IPS DF 6.9 (cell line): ENCODE measurements at places on chromosomes 6 and 20.

DNA sequence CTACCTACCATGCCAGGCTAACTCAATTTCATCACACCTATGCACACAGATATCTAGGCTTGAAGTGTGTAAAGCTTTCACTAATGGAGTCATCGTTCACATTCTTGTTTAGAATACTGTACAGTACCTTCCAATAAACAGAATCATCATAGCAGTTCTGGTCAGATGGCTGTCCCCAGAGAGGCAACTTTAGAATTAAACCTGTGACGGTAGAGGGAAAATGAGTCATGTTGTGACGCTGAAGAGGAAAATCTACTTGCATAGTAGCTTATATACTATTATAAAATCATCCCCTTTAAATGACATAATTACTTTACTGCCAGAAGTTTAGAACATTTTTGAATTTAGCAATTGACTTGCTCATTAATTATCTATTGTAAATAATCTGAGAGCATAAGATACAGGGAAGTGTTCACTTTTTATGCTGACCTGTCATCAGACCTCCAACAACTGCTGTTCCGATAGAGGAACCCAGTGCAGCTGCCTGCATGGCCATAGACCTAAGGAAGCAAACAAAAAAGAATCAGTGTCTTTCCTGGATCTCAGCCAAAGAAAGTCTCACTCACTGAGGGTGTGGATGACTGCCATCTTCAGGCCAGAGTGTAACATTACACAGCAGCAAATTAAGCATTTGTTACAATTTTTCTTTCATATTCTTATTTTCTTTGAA, 29.8 kb downstream of the RHAG start:
- peak; percentile 54 for DNase-seq

GRCh38 chr6:145809211-145809610, 5.4 kb downstream of the FBXO30 start:
- DNase-seq: no peak

DNA sequence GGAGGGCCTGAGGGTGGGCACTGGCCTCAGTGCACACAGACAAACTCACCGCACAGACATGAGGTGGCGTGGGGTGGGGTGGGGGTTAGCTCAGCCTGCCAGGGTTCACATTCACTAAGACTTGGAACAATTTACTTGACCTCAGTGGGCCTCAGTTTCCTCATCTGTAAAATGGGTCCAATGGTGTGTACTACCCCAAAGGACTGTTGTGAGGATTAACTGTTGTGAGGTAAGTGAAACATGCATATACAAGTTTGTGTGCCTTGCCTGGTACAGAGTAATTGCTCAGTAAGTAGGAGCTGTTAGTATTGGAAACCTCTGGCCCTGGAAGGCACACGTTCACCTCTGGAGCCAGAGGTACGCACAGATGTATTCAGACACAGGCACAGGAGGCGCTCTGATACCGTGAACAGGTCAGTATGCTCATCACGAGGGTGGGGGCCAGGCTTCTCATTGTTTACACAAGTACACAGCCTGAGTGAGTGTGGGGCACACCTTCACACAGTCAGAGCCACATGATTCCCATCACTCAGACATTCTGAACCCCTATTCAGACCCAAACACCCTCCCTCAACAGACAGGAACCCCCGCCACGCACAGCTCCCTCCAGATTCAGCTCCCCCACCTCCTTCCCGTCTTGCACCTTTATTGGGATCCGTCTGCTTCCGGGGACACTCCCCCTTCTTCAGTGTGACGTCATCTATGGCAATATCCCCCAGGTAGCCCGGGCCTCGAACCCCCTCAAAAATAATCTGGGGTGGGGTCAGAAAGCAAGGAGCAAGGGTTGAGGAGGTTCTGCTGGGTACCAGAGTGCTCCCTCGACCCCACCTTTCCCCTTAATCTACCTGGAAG, 59.9 kb downstream of the MDGA1 start:
- no peak for DNase-seq

GRCh38 chr6:138655828-138656227, 117.7 kb upstream of the CCDC28A start:
- no peak for DNase-seq

- no peak for DNase-seq
Measured at GRCh38 chr6:125149256-125150144, 4.1 kb upstream of the TPD52L1 start.

- no peak for DNase-seq
Measured at GRCh38 chr6:12058172-12058961, 46.3 kb downstream of the HIVEP1 start.

- DNase-seq: no peak
Measured at GRCh38 chr20:2671977-2672376, 8.0 kb upstream of the IDH3B start.

GRCh38 chr20:19833395-19833794, 75.3 kb downstream of the RIN2 start:
- no peak for DNase-seq

- peak; percentile 4 for DNase-seq
Measured at GRCh38 chr6:135087403-135087802, 32.8 kb upstream of the HBS1L start.

DNA sequence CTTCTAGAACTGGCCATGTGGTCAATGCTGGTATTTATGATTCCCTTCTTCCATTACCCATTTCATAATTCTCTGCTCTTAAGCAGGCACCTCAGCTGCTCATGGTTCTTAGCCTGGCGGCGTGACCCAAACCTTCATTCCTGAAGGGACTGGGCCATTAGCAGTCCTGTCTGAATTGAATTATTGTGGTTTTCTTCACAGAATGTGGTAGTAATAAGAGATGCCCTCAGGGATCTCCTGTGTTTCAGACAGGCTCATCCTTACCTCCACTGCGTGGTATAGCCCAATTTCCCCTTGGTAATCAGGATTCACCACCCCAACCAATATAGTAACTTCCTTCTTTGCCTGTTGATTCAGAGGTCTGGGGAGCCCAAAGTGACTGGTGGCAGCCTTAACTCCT, 37.6 kb downstream of the PKIB start:
- no peak for DNase-seq

DNA sequence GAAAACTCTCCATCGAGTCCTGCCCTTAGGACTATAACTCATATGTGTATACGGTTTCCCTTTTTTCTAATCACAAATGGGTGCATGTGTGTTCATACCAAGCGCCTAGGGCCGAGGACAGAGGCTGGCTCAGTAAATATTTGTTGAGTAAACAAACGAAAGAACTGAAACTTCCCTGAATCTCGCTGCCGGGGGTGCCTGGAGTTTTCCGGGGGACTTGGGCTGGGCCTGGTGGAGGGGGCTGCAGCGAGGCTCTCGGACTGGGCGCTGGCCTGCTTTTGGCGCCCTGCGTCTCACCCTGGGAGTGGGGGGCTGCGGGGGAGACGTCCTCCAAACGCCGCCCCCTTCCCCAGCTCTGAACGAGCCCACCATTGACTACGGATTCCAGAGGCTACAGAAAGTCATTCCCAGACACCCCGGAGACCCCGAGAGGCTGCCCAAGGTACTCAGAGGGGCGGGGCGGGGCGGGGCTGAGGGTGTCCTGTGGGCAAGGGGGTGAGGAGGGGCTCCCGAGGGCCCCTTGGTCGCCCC, 49.0 kb downstream of the CPXM1 start:
- DNase-seq: no peak

- no peak for DNase-seq
Measured at GRCh38 chr20:2153326-2153725, 51.7 kb downstream of the STK35 start.

DNA sequence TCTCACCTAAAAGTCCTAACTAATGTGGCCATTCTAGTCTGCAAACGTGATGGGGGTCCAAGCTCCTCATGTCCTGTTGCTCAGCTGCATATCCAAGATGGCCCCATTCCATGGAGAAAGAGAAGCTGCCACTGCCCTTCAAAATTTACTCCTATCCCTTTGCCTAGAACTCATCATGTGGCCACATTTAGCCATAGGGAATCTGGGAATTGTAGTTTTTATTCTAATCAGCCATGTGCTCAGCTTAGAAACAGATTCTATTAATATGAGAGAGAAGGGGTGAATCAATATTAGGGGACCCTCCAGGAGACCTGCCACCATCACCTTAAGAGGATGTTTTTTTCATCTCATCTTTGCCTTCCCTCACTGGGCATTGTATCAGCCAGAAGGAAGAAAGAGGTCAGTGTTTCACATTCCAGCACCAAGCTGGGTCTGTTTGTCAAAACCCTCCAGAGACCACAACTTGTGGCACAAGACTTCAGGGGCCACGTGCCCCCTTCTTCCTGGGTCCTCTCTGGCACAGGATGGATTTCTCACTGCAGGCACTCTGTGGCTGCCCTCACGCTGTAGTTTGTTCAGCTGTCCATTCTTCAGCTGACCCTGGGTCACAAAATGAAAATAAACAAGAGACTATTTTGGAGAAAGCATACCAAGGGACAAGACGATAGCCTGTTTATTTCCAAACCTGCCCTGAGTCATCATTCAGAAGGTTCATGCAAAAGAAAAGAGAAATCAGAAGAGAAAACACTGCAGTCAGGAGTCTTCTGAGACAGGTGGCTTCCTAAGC, 172.0 kb downstream of the EYA2 start:
- no peak for DNase-seq

DNA sequence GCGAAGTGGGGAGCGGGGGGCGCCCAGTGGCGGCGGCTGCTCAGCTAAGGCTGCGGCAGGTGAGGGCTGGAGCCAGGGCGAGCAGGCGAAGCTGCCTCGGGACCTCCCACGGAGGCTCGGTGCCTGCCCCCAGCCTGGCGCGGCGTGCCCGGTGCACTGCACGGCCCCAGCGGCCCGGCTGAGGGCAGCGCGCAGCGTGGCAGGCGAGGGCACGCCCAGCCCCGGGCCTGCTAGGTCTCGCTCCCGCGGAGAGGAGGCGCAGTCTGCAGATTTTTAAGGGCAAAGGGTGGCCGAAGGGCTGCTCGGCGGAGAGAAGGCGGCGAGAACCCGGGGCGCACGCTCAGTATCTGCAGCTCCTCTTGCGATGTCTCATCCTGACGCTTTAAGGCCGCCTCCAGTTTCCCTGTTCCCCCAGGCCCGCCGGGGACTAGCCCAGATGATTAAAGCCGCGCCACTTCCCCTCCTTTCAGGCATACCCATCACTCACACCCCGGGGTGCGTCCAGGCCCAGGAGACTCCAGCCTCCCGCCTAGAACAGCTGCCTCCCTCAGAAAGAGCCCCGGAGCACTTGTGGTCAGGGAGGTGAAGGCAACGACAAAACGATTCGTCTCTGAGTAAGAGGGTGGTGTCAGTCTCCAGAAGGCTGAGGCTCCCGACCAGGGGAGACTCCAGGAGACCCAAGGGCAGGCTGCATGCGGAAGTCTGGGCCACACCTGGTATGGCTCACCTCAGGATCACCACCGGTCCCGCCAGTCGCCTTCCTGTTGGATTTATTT, at the start of gene FERMT1:
TSS of gene FERMT1 (minus strand) at position 158 of the 776 bp plus-strand sequence. CDS start 3,476 bp downstream, outside the sequence.
- no peak for DNase-seq

DNA sequence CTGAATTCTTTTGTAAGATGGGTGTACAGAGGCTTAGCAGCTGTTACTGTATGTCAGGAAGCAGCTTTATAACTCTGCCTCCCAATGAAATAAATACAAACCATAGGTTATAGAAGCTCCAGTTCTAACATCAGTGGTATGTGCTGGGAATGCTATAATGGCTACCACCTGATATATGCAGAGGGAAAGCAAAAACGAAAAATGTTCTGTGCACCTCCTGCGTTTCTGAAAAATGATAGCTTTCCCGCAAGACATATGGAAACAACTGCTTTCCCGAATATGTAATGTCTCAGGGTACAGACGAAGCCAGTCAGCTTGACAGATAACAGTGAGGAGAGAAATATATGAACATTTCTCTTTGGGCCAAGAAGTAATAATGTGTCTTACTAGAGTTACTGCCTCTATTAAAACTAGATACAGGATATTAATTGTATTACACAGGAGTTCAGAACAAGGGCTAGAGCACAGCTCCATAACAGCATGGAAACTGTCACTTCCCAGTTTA, 517.0 kb upstream of the NRSN1 start:
- DNase-seq: no peak

GRCh38 chr20:41204304-41205265, 67.2 kb downstream of the PLCG1 start:
- DNase-seq: no peak

DNA sequence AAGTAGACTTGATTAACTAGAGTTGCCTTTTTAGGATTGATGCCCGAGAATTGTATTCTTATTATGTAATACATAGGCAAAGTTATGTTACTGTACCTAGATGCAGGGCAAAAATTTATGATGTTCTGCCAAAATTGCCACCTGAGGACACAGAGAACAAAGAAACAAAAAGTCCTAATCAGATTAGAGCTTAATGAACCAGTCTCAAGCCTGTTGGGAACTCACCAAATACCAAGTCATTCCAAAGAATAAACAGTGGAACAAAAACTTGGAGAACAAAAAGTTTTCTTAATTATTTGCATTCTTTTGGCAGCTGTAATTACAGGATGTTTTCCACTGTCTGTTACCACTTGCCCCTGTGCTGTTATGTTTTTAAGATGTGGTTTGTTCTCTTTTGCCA, 154.7 kb upstream of the SGK1 start:
- no peak for DNase-seq

DNA sequence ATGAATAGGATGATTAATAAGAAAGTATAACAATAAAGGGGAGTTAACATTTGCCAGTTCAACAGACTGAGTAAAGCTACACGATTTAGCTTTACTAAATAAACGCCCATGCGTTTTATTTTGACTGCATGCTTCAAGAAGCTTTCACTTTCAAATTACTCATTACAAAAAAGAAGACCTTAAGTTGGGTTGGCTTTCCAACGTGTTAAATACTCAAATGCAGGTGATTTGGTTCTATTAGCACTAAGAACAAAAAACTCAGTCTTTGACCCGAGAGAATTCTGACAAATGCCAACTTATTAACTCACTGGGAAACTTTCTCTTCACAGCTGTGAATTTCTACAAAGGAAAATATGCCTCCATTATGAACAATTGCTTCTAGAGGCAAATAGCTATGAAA, 24.8 kb downstream of the RNF146 start:
- no peak for DNase-seq

- DNase-seq: no peak
Measured at GRCh38 chr6:158027590-158028285, 46.1 kb downstream of the SYNJ2 start.

DNA sequence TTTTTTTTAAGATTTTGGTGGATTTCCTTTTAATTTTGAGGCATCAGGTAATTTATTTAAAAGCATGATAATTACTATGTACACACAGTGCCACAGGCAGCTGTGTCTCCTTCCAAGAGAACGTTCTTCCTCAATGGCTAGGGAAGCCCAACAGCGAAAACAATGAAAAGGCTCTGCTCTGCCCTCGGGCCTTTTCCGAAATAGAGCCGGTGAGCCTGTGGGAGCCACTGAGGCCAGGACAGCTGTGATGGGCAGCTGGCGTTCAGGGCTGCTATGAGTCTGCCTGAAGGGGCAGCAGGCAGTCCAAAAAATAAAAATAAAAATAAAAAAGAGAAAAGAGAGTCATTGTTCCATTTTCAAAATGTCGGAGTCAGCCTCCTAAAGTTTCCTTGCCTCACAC, 443.8 kb downstream of the KIF16B start:
- DNase-seq: no peak

DNA sequence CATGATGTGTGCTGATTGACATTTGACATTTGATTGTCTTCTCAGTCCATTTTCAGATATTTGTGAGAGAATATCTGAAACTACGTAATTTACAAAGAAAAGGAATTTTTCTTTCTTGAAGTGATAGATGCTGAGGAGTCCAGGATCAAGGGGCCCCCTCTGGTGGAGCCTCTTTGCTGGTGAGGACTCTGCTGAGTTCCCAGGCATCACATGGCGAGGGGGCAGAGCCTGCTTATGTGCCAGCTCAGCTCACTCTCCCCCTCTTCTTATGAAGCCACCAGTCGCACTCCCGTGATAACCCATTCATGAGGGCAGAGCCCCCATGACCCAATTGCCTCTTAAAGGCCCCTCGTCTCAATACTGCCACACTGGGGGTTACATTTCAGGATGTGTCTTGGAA, 91.3 kb downstream of the RPP40 start:
- no peak for DNase-seq

- no peak for DNase-seq
Measured at GRCh38 chr6:33705268-33705885, 6.1 kb downstream of the UQCC2 start.
